ENCODE measurements at places on chromosomes 1 and 21. TPM values are rescaled to one million over a fixed set of nuclear protein-coding genes. Genes with fewer than 3 reads are reported as not detected.

Gene CFAP45
- total RNA-seq: 0.72 TPM

DNA sequence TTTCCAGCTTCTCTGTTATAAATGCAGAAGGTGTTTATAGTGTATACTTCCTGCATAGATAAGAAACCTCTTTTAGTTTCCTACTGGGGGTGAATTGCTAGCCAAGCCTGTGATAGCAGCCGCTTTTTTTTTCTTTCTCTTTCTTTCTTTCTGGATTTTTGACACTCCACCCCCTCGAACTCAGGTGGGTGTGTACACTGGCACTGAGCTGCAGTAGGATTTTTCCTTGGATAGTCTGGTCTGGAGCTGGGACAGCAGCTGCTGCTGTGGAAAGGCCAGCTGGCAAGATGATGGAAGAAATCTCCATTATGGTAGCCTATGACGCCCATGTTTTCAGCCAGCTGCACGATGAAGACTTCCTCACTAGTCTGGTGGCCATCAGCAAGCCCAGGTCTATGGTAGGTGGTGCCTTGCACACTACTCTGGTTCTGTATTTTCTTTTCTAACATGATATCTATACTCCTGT lies 122.5 kb upstream of the CACYBP start:
- DNase-seq: no peak

- DNase-seq: peak; percentile 49
Observed at GRCh38 chr1:109357616-109358015, 40.1 kb downstream of the SORT1 start.

Gene ARHGEF16
- not detected for total RNA-seq

Gene SPATC1L
- 3.8 TPM for total RNA-seq

GRCh38 chr1:90989990-90990389 lies 31.8 kb downstream of the ZNF644 start:
- DNase-seq: no peak

Gene HTR6
- total RNA-seq: not detected

DNA sequence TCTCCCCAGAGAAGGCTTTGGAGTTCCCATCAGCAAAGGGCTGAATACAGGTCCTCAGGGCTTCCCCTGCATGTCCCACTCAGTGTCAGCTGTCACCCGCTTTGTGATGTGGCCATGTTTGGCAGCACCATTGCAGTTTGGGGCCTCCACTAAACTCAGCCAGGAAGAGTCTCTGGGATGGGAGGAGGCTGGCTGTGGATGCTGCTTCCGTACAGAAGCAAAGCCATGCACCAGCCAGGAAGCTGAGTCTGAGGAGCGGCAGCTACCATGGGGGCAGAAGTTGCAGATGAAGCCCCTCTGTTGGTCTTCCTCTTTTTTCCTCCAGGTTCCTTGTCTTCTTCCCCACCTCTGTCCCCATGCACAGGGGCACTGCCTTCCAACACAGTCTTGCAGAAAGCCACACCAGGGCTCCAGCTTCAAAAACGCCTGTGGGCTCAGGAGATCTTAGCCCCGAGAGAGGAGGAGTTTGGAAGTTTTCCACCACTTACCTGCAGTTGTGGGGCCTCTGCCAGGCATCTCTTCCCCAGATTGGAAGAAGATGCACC lies 416.8 kb downstream of the NPHP4 start:
- DNase-seq: no peak

Gene SOX13
- total RNA-seq: 0.56 TPM

Gene GPA33
- not detected for total RNA-seq

DNA sequence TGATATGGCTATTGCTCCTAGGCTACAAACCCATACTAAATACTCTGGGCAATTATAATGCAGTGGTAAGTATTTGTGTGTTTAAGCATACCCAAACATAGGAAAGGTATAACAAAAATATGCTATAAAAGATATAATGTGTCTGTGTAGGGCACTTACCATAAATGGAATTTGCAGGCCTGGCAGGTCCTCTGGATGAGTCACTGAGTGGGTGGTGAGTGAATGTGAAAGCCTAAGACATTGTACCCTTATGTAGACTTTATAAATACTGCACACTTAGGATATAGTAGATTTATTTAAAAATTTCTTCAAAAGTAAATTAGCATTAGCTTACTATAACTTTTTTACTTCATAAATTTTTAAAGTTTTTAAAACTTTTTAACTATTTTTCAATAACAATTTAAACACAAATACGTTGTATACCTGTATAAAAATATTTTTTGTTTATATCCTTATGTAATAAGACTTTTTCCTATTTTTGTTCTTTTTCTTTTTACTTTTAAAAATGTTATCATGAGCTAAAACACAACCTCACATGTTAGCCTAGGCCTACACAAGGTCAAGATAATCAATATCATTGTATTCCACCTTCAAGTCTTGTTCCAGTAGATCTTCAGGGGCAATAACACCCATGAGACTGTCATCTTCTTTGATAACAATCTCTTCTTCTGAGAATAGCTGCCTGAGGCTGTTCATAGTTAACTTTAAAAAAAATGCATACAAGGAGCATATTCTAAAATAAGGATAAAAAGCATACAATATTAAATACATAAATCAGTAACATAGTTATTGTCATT lies 306.3 kb upstream of the RGS18 start:
- peak; percentile 78 for DNase-seq

Measured in IMR-90 (cell line).